GM10248 (cell line): ENCODE measurements at places on chromosomes 2 and 18.

DNA sequence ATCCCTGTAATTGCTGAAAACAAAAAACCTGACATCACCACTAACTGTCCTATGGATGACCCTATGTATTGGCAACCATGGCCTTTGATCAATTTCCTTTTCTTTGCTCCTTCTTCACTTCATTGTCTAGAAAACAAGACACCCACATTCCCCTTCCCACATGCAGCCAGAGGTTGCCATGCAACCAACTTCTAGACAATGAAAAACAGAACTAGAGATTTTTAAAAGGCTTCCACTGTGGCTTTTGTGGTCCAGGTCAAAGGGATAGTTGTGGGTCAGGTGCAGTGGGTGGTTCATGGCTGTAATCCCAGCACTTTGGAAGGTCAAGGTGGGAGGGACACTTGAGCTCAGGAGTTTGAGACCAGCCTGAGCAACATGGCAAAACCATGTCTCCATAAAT lies 139.3 kb upstream of the DOK6 start:
- DNase-seq, result no peak

GRCh38 chr2:233437439-233437955 lies 83.2 kb downstream of the DGKD start:
- DNase-seq, result no peak

GRCh38 chr2:136437461-136437860 lies 319.5 kb upstream of the CXCR4 start:
- DNase-seq, result no peak

DNA sequence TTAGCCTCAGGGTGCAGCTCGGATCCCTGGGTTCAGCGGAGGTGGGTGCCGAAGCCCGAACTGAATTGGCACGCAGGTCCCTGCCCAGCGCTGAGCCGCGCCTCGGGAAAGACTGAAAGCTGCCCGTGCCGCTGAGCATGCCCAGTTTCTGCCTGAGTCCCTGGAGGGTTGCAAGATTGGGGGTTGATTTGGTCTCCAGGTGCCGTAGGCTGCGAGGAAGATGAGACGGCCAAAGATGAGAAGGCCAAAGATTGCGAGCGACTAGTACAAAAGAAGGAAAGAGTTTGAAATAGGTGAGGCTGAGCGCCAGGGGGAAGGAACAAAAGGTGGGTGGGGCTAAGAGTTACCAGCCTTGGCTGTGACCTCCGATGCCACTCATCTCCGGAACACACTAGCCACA lies 852 bp upstream of the KCNH7 start:
- no peak for DNase-seq

DNA sequence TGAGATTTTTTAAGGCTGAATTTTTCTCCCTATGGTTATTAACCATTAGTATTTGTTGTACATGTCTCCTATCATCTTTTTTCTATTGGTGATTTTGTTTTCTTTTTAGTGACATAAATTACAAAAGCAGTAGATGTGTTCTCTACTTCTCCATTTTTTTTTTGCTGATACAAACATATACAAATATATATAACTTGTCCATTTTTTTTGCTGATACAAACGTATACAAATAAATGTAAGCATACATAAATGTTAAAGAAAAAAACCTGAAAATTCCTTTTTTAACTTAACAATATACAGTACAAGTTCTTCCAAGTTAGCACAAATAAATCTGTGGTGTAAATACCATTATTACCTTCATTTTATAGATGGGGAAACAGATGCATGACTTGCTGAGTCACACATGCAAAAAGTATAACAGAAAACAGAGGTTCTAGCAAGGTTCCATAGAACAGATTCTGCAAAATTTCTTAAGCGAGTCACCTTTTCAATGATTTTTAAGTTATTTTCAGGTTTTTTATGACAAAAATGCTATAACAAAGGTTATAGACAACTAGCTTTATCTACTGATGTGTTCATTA lies 2.1 kb downstream of the MSGN1 start:
- no peak for DNase-seq

GRCh38 chr18:70293166-70293565 lies 4.3 kb downstream of the SOCS6 start:
- no peak for DNase-seq

DNA sequence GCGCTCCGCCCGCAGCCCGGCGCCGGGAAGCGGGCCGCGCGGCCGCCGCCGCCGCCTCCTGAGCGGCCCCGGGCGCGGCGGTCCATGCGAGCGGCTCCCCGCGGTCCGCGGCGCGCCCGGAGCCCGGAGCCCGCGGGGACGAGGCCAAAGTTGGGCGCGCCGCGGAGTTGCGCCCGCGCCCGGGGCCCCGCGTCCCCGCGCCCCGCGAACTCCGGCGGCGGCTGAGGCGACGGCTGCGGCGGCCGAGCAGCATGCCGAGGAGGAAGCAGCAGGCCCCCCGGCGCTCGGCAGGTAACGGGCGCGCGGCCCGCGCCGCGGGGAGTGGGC lies 992 bp downstream of the TSHZ1 start:
- DNase-seq, result no peak

- no peak for DNase-seq
These were observed 2.5 kb upstream of the CDH7 start for GRCh38 chr18:65748321-65748720.

DNA sequence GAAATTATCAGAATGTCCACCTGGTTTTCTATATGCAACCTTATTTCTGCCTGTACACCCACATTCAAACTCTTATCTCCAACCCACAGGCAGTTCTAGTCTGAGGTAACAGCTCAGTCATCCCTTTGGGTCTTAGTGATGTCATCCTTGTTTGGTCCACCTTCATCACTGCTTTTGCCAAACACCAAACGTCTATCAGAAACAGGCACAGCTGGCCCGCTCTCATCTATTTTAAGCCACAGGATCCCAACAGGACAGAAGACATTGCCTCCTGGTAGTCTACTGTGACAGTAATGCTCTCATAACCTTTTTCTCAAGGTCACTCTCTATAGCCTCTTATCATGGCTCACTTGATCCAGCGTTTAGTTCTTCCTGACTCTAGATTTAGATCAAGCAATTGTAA lies 99.0 kb upstream of the CHAC2 start:
- no peak for DNase-seq

- no peak for DNase-seq
These were observed 226.4 kb upstream of the CXCR4 start for GRCh38 chr2:136344339-136344738.

GRCh38 chr18:46581648-46582047 lies 75.4 kb downstream of the LOXHD1 start:
- no peak for DNase-seq

DNA sequence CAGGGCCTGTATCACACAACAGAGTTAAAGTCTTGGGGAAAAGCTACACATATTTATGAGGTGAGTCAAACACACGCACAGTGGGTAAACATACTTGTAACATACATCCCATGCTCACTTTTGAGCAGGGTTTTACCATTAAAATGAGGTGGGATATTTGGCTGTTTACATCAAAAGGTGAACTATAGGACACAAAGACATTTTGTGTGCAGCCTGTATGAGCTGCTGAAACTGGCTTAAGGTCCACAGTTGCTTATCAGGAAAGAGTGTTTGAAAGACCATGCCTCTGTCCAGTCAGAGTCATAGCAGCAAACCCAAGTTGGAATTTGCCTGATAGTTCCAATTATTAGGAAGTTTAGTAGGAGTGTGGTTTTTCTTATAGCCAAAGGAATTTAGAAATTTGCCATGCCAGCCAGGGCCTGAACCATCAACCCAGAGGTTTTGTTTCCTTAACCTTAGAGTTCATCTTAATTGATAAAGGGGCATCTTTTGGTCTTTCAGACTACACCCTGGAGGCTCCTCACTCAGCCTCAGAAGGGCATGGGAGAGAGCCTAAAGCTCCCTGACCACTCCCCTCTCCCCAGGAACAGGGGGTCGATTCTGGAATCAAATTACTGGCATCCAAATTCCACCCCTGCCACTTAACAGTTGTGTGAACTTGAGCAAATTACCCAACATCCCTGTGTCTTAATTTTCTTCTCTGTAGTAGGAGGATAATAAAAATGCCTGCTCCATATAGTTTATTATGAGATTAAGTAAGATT lies 29.9 kb upstream of the L3MBTL4 start:
- no peak for DNase-seq

DNA sequence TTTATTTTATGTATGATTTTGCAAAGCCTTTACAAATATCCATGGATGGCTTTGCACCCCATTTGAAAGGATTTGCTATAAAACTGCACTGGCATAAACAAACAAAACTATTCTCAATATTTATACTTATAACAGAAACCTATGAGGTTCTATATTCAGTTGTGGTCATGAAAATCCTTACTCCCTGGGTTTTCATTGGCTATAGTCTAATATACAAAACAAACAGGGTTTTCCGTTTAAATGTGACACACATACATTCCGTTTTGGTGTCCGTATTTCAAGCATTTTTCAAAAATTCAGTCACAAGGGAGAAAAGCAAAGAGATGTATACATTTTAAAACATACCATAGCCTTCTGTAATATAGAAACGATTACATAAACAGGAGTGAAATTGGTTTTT lies 100.0 kb downstream of the TCF4 start:
- DNase-seq, result no peak

- DNase-seq, result no peak
These were observed 90.0 kb downstream of the CDH2 start for GRCh38 chr18:28086670-28087552.

DNA sequence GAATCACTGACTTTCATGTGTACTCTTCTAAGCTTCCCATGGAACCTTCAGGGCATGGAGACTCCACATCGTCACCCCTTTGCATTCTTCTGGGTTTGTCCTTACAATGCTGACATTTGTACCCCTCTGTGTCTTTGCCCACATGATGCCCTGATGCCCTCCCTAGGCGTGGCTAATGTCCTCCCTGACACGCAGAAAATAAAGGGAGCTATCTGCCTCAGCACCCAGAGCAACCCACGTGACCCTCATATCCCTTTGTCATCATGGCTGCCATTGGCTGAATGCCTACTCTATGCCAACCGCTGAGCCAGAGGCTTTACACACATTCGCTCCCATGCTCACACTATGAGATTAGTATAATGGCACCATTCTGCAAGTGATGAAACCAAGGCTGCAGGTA lies 86.4 kb upstream of the KLHL29 start:
- no peak for DNase-seq

DNA sequence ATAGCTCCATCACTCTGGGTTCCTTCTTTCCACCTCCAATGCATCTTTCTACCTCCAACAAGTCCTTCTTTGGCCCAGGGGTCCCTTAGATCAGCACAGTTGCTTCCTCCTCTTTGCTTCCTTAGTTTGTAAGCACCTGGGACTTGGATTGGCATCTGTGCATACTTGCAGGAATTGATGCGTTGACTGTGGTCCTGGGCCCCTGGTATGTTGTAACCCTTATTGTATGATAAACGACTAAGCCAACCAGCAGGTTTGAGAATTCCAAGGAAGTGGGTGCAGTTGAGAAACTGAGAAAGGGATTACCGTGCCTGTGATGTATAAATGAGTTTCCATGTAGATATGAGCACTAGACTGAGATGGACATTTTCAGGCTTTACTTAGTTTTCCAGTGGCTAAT lies 55.9 kb downstream of the ARHGAP28 start:
- no peak for DNase-seq

GRCh38 chr18:53114441-53114840 lies 774.4 kb downstream of the DCC start:
- no peak for DNase-seq

- no peak for DNase-seq
These were observed 245.0 kb upstream of the FN1 start for GRCh38 chr2:215680605-215681598.

DNA sequence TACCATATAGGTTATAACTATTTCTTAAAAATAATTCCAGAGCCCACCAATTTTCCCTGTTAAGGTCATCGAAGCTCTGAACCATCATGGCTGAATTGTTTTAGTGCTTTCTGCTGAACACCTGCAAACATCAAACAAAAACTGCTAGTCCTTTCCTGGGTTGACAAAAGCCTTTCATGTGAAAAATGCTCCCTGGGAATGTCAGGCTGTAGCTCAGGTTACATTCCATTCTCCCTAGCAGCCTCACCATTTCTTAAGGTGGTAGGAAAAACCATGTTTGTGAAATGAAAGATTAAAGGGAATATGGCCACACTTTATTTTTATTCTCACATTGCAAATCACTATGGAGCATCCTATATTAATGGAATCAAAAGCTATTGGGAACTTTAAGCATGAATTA lies 5.7 kb downstream of the TCF4 start:
- DNase-seq, result no peak

DNA sequence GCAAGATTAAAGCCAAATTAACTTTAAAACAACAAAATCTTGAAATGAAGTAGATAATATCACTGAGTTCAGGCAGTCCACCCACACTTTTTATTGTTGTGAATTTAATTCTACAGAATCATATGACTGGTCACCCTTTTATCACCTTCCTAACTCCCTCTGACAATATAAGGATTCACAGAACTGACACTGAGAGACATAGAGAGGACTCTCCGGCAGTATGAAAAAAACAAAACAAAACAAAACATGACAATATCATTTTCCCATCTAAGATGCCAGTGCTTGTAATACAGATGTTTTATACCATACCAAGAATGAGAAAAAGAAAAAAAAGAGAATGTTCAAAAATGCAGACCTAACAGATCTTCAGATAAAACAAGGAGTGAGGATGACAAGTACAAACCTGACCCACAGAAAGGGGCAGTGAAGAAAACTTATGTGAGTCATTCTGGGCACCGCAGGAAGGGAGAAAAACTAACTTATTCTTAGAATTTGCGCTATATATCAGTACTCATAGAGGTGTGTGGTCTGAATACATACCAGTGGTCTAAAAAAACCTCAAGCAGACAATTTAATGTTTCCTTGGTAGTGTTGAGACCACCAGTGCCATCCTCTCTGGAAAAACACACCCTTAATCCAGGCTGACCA lies 136.6 kb downstream of the ZAP70 start:
- DNase-seq, result no peak

DNA sequence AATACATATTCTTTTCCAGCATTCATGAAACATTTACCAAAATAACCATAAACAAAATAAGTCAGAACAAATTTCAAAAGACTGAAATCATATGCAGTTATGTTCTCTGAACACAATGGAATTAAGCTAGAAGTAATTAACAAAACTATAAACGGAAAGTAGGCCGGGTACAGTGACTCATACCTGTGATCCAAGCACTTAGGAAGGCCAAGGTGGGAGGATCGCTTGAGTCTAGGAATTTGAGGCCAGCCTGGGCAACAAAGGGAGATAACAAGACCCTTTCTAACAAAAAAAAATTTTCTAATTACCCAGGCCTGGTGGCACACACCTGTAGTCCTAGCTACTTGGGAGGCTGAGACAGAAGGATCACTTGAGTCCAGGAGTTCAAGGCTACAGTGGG lies 14.9 kb downstream of the ATAD2B start:
- no peak for DNase-seq
